ENCODE measurements at places on chromosomes 7 and 10. TPM values are rescaled to one million over a fixed set of nuclear protein-coding genes. Genes with fewer than 3 reads are reported as not detected.

Gene CTAGE6
- 0.22 TPM for total RNA-seq

DNA sequence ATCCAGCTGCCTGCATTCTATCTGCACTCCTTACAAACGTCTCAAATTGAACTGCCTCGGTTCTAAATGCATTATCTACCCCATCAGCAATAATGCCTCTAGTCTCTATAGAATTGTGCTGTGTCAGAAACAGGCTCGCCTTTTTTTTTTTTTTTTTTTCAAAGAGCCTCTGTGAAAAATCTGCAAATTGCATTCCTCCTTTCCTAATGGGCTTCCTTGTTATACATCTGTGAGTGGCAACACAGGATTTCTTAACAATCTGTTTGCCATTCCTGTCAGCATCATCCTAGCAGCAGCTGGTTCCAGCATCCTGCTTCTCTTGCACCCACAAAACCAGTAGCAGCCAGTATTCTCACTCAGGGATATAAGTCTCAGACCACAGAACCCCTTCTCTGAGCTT lies 413.5 kb upstream of the SEMA3D start:
- DNase-seq: no peak

GRCh38 chr7:98078197-98078870 lies 28.3 kb upstream of the LMTK2 start:
- DNase-seq: no peak

GRCh38 chr7:105325216-105325904 lies 63.4 kb downstream of the SRPK2 start:
- no peak for DNase-seq

- DNase-seq: no peak
Observed at GRCh38 chr7:45140827-45141226, 16.8 kb upstream of the RAMP3 start.

Gene ADAM22
- 4.3 TPM for total RNA-seq

GRCh38 chr7:143222782-143223181 lies 945 bp downstream of the TAS2R40 start:
- DNase-seq: no peak

DNA sequence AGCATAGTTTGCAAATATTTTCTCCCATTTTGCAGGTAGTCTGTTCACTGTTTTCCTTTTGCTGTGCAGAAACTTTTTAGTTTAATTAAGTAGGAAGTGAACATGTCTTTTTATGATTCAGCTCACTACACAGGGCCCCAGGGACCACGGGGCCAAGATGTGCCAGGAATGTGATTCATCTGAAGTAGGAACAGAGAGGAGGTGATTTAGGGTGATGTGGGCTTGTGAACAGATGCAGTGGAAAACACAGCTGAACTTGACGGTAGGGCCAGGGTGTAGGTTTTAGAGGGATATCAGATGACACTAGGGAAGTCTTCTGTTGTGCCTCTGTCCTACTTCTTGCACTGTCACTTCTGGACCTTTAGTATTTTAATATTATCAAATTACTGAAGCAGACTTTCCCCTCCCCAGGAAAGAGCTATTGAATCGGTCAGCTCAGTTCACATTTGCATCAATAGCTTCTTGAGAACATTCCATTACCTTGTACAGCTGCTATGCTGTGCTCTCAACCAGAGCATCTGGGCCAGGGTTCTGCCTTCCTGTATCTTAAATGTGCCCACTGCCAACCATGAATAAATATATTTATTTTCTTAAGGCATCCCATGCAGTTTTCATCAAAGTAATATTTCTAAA lies 96.9 kb downstream of the OSBPL3 start:
- DNase-seq: no peak

- no peak for DNase-seq
Observed at GRCh38 chr10:6194311-6194710, 8.4 kb upstream of the PFKFB3 start.

DNA sequence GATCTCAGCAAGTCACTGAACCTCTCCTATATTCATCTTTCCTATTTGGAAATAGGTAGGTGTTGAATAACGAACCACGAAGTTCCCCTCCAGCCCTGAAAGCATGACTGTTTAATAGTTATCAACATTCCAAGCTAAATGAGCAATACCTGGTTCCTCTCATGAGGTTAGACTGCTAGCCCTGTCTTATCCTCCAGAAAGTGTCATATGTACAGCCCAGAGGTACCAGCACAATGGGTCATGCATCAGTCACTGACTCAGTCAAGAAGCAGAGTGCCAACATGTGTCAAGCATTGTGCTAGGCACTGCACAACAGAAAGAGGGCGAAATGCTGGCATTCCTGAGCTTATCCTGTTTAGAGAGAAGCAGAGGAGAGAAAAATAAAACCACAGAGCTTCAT lies 70.0 kb downstream of the AMPH start:
- DNase-seq: no peak

Gene TUBAL3
- total RNA-seq: 38.6 TPM

Gene SHTN1
- 33.6 TPM for total RNA-seq

GRCh38 chr10:8037941-8038894 lies 16.3 kb upstream of the GATA3 start:
- no peak for DNase-seq

DNA sequence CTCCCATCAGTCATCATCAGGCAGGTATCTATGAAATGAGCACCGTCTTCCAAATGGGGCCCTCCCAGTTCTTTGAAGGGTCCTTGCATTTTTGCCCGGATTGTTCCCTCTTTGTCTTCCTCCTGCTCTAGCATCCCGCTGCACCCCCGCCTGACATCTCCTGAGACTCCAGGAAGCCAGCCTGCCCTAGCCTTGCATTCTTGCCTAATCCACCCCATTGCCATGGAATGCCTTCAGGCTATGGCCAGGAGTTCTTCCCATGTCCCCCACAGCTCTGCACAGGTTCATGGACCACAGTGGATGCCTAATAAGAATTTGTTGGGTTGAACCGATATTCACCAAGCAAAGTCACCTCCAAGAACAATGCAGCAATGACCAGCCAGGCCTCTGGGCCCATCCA lies 62.1 kb downstream of the ZMIZ1 start:
- no peak for DNase-seq

- DNase-seq: no peak
Observed at GRCh38 chr7:13727279-13727678, 262.2 kb downstream of the ETV1 start.

GRCh38 chr7:54995610-54996363 lies 23.0 kb upstream of the EGFR start:
- DNase-seq: no peak

DNA sequence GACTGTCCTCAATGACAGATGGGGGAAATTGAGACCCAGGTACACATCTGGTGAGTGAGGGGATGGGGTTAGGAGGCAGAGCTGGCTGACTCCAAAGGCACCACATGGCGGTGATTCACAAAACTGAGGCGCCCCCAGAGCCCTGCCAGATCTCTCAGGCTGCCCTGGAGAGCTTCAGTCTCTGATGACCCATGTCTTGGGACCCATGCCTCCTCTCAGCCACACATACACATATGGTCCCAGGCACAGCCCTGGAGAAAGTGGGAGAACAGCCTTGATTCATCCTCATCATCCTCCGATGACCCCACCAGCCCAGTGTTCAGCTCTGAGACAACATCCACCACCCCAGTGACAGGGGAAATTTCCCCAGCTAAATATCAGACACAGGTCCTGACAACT lies 426.0 kb downstream of the RPS24 start:
- no peak for DNase-seq

DNA sequence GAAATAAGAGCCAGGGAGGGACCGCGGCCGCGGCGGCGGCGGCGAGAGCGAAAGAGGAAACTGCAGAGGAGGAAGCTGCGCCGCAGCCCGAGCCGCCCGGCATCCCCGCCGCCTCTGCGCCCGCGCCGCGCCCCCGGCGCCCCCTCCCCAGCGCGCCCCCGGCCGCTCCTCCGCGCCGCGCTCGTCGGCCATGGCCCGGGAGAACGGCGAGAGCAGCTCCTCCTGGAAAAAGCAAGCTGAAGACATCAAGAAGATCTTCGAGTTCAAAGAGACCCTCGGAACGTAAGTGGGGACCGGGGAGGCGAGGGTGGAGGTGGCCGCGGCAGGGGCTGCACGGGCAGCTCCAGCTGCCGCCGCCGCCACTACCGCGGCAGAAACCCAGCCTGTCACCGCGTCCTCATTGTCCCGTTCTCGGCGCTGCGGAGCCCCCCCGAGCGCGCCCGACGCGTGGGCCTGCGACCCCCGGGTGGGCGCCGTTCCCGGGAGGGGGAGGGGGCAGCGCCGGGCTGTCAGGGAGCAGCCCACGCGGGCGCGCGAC lies 351 bp downstream of the CAMK1D start:
- DNase-seq: no peak

GRCh38 chr10:3472287-3473051 lies 299.9 kb upstream of the PITRM1 start:
- DNase-seq: peak; percentile 43

DNA sequence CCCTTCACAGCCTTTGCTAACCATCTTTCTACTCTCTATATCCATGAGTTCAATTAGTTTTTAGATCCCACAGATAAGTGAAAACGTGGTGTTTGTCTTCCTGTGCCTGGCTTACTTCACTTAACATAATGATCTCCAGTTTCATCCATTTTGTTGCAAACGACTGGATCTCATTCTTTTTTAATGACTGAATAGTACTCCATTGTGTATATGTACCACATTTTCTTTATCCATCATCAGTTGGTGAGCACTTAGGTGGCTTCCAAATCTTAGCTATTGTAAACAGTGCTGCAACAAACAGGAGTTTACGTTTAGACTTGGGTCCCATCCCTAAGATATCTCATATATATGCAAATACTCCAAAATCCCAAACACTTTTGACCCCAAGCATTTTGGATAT lies 9.1 kb downstream of the CDC123 start:
- no peak for DNase-seq

DNA sequence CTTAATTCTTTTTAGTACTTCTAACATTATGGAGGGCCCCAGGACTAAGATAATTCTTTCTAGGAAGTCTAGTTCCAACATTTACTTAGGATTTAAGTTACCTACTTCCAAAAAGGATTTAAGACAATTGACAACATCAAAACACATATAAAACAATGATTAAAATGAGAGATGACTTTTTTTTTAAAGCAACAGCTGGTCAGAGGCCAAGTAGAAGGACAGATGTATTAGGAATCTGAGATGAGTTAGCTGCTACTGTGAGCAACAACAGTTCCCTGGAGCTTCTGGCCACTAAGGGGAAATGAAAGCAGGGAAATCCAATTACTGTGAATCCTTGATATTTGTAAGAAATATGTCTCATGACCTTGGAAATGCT lies 222.3 kb downstream of the PHTF2 start:
- no peak for DNase-seq

Gene GARIN1A
- total RNA-seq: 1.6 TPM

GRCh38 chr7:30757342-30757692 lies 5.4 kb downstream of the INMT start:
- no peak for DNase-seq

GRCh38 chr7:43113622-43114457 lies 1.4 kb downstream of the HECW1 start:
- DNase-seq: no peak

GRCh38 chr10:77877441-77878344 lies 48.9 kb downstream of the DLG5 start:
- no peak for DNase-seq

- DNase-seq: no peak
Observed at GRCh38 chr10:34104829-34105572, 710.1 kb downstream of the PARD3 start.
